Kidney (tissue), 22 donors: ENCODE measurements at places on chromosomes 4 and X. TPM values are rescaled to one million over a fixed set of nuclear protein-coding genes. Genes with fewer than 3 reads are reported as not detected.
A peak's percentile ranks its signal among the peaks of the same experiment; 100 is the strongest.

The CFAP99 gene
- 1.5 TPM for polyA plus RNA-seq

- no peak for DNase-seq
These were observed 666.2 kb downstream of the KCTD8 start for GRCh38 chr4:43782391-43782790.

GRCh38 chrX:102652031-102652688, 877 bp downstream of the GPRASP1 start:
- DNase-seq = peak; percentile 65

DNA sequence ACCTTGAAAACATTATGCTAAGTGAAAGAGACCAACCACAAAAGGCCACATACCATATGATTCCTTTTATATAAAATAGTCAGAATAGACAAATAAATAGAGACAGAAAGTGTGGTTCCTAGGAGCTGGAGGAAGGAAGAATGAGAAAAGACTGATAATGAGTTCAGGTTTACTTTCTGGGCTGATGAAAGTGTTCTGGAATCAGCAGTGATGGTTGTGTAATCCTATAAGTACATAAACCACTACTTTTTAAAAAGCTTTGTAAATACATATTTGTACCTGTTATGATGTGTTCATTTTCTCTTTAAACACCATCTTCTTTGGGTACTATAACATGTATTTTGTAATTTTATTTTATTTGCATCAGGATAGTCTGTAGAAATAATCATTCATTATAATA, 20.6 kb downstream of the PIR start:
- DNase-seq = no peak

DNA sequence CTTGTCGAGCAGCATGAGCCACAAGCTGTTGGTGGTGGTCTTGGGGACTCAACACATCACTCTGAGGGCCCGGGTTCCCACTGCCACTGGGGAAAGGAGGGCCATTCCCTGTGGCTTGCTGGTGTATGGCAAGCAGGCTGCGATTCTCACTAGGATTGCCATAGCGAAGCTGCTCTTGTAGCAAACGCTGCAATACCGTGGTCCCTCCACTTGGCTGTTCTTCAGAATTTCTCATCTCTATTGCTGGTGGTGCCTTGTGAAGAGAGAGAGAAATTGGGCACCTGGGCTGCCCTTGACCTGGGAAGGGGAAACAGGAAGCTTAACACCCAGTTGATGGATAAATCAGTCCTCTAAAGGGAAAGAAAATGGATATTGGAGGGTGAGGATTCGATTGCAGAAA, 17.7 kb downstream of the AMOT start:
- no peak for DNase-seq

The CXCL11 gene
- polyA plus RNA-seq = not detected

- DNase-seq = no peak
These were observed 25.4 kb downstream of the DIAPH2 start for GRCh38 chrX:96710031-96710430.

The RAB40A gene
- not detected for polyA plus RNA-seq

The RNF150 gene
- 5.0 TPM for polyA plus RNA-seq

DNA sequence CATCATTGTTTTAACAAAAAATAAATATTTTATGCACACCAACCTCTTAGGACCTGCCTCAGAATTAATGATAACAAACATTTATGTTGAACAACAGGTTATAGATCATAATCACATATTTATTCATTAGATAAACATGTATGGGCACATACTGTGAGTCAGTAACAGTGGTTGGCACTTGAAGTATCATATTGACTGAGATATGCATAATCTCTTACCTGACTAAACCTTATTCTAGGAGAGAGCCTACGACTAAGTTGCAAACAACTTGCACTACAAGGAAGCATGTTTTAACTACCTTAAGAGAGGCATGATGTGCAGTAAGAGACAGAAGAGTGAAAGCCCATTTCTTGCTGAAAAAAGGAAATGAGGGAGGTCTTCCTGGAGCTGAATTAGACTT, 6.5 kb upstream of the DACH2 start:
- no peak for DNase-seq

The ANOS1 gene
- polyA plus RNA-seq = 0.69 TPM

The PLRG1 gene
- 54.6 TPM for polyA plus RNA-seq

DNA sequence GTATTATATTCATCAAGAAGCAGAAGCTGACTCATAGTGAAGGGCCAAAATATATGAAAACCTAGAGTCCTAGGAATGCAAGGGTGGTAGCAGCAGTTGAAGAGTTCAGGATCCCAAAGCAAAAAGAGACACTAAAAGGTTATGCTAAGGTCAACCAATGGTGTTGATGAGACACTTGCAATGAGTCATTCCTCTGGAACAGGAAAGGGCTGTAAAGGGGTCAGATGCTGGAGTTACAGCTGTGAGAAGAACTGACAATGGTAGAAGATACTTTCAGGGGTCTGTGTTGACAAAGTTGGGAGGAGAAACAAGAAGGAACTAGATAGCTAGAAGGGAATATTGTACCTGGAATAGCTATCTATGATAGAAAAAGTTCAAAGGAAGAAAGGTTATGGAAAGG, 47.5 kb downstream of the ZGRF1 start:
- no peak for DNase-seq

- no peak for DNase-seq
These were observed 102.0 kb downstream of the SORBS2 start for GRCh38 chr4:185709802-185710486.

DNA sequence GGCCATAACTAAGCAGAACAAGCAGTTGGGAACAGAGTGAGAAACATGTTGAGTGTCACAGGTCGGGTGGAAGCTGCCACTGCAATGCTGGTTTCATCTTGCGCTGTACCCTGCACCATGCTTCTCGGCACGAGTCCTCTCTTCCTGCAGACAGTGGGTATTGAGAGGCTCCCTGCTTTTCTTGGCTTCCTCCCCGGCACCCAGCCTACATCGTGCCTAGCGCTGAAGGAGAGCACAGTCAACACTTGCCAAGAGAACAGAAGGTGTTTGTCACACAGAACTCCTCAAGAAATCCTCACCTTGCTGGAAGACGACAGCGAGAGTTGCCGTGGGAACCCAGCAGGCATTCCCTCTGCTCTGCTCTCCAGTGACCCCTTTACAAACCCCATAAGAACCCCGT, 53.6 kb downstream of the EVC2 start:
- no peak for DNase-seq

- no peak for DNase-seq
These were observed 21.7 kb downstream of the RBPJ start for GRCh38 chr4:26342328-26343037.

DNA sequence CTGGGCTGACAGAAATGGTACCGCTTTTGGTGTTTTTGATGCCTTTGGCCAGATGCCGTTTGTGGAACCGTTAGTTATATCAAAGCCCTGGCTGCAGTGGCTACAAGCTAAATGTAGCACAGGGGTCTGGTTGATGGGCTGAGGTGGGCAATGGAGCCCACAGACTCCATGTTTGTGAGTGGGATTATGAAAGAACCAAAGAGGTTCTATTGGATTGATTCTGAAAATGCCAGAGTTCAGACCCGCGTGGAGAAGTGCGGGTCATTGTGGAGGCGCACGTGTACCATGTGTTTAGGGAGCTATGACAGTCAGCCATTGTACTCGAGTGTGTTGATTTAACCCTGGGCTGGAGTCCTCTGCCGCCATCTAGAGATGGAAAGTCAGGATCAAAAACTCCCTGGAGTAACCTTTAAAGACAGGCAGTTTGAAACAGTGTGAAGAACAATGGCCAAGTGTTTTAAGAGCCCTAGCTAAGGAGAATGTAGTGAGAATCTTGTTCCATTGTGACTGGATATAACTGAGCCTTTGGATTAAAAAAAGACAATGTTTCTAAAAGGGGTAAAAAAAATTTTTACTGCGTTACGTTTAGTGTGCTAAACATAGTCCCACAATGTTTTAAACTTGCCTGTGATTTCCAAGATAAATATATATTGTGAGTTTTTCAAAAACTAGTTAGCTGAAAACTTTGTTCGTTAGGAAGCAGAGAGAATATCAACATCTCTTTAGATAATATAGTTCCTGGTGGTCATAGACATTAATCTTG, 12.7 kb downstream of the ART3 start:
- DNase-seq = peak; percentile 73

The RAB9B gene
- 0.26 TPM for polyA plus RNA-seq

- no peak for DNase-seq
These were observed 15.8 kb upstream of the UBE2K start for GRCh38 chr4:39682138-39682537.

- no peak for DNase-seq
These were observed 5.3 kb upstream of the IDS start for GRCh38 chrX:149510386-149510785.

The BMPR1B gene
- 5.5 TPM for polyA plus RNA-seq

GRCh38 chr4:42549896-42550295, 107.0 kb downstream of the ATP8A1 start:
- DNase-seq = no peak

The ESX1 gene
- polyA plus RNA-seq = not detected

The NUP54 gene
- polyA plus RNA-seq = 15.6 TPM

DNA sequence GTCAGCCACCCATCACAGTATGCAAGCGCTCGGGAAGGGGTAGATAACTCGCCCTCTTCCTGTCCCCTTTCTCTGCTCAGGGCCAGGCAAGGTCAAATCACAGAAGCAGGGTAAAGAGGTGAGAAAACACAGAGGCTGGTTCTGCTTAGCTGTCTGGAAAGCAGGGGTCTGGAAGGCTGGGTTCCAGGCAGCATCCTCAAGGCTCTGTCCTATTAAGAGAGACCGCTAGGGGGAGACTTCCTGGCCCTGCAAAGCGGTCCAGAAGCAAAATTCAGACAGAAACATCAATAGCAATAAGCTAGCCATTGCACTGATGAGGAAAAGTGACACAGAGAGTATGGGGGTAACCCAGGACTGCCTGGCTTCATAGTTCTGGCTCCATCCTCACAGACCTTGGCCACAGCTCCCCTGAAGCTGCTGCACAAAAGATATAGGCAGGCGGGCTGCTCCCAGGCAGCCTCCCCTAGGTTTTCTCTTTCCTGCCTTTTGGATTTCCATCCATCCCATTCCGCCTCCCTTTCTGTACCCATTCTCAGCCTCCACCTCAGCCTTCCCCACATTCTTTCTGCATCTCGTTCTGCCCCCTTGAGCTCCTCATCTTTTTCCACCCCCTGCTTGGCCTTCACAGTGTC, 308.5 kb downstream of the EVC2 start:
- peak; percentile 31 for DNase-seq

DNA sequence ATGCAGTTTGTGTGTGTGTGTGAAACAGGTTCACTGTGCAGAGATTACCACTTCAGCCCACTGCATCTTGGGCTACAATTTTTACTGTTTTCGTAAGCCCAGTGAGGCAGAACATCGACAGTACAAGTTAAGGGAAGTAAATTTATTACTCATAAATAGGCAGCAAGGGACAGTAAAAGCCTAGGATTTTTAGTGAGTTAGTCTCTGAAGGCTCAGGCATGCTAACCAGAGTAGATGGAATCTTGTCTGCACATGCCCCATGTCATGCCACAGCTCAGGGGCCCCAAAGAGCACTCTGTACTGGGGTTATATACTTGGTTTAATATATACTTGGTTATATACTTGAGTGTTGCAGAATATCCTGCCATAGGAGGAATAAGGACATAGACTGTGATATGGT, 825.7 kb downstream of the TECRL start:
- DNase-seq = no peak

The DIPK2B gene
- polyA plus RNA-seq = 4.6 TPM

The CENPVL1 gene
- not detected for polyA plus RNA-seq

- no peak for DNase-seq
These were observed 40.8 kb downstream of the LAMP2 start for GRCh38 chrX:120428309-120428708.

GRCh38 chr4:48851651-48852050, 20.8 kb downstream of the OCIAD1 start:
- DNase-seq = no peak

The P2RY4 gene
- polyA plus RNA-seq = not detected

The COX7B2 gene
- polyA plus RNA-seq = not detected

The P2RY10 gene
- polyA plus RNA-seq = not detected

The GATA1 gene
- polyA plus RNA-seq = not detected

DNA sequence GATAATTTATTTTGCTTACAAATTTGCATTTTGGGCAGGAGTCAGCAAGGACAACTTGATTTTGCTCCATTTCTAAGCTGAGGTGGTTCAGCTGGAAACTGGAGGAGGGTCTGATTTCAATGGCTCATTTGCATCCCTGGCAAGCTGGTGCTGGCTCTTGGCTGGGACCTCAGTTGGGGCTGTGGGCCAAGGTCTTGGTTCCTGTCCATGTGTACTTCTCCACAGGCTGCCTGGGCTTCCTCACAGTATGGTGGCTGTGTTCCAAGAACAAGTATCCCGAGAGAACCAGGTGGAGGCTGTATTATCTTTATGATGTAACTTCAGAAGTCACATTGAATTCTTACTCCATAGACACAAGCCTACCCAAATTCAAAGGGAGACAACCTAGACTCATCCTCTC, 77.0 kb upstream of the STX18 start:
- DNase-seq = no peak

GRCh38 chrX:153673428-153674218, at the start of gene PNCK:
PNCK (minus strand) TSS chrX:153673813; CDS start chrX:153673076, 737 bp downstream.
- DNase-seq = no peak

The MAP3K15 gene
- polyA plus RNA-seq = 5.0 TPM

The AFM gene
- 30.8 TPM for polyA plus RNA-seq
